Stimulated activated CD8-positive, alpha-beta memory T cell treated with anti-CD3 and anti-CD28 coated beads, Interleukin-12 subunit alpha, Interleukin-12 subunit beta, amount 100 ng/mL, for 4 hours (primary cell): ENCODE measurements at places on chromosomes 13 and 19.

- no peak for DNase-seq
Measured at GRCh38 chr13:92122186-92122853, 723.9 kb downstream of the GPC5 start.

GRCh38 chr13:109101550-109102144 lies 472.2 kb downstream of the MYO16 start:
- DNase-seq = no peak

GRCh38 chr19:54257116-54257480 lies at the start of gene LILRB5:
Gene LILRB5, minus strand, starts transcription at chr19:54257273. Its CDS starts 80 bp downstream, at chr19:54257193.
- DNase-seq = no peak

DNA sequence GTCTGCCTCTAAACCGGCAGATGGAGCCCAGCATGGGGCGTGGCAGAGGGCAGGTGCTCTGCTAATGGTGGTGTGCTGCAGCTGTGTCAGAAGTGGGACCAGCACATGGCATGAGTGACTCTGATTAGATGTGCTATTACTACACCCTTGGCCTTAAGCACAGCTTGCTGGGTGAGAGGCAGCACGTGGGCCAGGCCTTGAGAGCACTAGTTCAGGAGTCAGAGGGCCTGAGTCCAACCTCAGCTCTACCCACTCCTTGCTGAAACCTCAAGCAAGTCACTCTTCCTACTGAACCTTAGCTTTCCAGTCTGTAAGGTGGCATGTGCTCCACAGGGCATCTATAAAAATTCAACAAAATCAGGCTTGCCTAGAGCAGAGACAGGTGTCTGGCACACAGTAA lies 22.7 kb downstream of the AKT2 start:
- no peak for DNase-seq

DNA sequence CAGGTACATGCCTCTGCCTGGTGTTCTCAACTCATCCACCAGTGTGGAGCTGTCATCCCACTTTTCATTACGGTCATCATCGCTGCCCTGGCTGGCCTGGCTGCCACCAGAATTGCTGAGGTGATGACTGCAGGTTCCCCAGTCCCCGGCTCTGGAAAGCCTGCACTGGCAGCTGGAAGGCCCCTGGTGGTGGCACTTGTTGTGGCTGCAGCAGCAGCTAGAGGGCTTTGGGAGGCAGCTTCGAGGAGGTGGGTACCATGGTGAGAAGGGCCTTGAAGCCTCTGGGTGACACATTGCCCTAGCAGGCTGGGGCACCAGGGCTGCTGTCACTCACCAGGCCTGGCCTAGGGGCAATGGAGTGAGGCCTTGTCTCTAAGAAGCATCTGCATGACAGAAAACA lies 25.3 kb upstream of the ZNF14 start:
- no peak for DNase-seq

DNA sequence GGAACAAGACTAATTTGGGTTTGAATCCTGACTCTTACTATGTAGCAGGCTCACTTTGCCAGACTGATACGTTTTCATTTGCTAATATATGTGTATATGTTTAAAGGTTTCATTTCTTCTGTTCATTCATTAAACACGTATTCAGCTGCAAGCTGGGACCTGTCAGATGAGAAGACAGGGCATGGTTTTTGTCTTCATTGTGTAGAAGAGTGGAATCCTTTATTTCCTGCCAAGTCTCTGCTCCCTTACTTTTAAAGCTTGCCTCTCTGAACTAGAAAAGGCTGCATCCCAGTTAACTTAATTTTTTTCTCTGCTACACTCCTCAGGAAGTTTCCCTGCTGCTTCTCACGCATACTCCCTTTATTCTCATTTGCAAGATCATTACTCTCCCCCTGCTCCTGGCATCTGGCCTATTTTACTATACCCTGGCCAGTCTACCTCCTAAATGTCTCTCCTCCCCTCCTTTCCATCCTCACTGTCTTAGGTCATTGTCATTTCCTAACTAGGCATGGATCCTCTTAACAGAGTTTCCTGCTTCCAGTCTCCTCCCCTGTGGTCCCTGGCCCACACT lies 141.0 kb upstream of the TMTC4 start:
- DNase-seq = no peak

- DNase-seq = no peak
Measured at GRCh38 chr13:79407349-79407979, 1.4 kb upstream of the RBM26 start.

- DNase-seq = no peak
Measured at GRCh38 chr19:51546107-51546649, 14.7 kb upstream of the SIGLEC6 start.

- no peak for DNase-seq
Measured at GRCh38 chr13:114261328-114261965, 20.0 kb upstream of the UPF3A start.

DNA sequence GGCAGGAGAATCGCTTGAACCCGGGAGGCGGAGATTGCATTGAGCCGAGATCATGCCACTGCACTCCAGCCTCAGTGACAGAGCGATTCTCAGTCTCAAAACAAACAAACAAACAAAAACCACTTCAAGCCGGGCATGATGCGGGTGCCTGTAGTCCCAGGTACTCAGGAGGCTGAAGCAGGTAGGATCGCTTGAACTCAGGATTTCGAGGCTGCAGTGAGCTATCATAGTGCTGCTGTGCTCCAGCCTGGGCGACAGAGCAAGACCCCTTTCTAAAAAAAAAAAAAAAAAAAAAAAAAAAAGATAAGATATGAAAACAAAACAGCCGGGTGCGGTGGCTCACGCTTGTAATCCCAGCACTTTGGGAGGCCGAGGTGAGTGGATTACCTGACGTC lies 12.9 kb downstream of the PPP1R14A start:
- no peak for DNase-seq

DNA sequence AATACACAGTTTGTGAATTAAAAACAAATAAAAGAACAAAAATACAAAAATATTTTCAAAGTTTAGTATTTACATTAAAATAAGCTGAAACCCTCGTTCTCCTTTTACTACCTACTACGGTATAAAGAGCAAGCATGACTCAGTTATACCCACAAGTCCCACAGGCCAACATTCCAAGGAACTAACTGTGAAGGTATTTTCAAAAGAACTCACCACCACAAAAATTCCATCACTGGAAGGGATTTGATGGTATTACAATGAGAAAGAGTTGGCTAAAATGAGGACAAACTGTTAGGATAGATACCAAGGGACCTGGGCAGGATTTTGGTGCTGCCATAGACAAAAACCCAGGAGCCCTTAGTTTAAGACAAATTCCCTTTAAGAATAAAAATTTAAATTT lies 122.7 kb downstream of the TBC1D4 start:
- no peak for DNase-seq

DNA sequence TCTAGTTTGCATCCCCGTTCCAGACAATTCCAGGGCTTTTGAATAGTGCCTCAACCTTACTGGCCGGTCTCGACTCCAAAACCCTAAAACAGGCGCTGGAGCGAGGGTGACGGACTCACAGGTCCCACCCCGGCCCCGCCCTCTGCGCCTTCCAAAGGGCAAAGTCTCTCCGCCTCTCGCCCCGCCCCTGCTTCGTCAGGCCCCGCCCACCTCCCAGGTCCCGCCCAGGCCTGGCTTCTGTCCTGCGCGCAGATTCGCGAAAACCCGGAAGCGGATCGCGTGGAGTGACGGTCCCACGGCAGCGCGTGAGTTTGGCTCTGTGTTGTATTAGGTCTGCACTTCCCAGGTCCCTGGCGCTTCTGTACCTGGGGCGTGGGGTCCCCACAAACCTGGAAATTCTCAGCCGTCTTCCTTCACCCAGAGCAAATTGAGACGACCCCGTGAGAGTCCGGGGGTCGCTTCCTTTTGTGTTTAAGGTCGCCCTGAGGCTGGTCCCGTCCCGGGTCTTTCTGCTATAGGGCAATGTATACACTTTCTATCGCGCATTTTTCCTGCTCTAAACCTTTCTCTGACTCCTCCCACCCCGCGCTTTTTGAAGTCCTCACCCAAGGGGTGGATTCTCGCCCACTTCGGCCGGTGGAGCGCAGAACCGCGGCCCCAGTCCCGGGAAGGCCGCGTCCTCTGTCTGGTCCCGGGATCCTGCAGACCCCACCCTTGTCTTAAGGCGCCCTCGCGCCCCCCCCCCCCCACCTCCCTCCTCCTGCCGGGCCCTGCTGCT lies at the start of gene ZNF813:
Gene ZNF813 (plus strand): TSS at position 249 of the 778 bp plus-strand sequence. CDS start 16,090 bp downstream, outside the sequence.
- peak; percentile 95 for DNase-seq

DNA sequence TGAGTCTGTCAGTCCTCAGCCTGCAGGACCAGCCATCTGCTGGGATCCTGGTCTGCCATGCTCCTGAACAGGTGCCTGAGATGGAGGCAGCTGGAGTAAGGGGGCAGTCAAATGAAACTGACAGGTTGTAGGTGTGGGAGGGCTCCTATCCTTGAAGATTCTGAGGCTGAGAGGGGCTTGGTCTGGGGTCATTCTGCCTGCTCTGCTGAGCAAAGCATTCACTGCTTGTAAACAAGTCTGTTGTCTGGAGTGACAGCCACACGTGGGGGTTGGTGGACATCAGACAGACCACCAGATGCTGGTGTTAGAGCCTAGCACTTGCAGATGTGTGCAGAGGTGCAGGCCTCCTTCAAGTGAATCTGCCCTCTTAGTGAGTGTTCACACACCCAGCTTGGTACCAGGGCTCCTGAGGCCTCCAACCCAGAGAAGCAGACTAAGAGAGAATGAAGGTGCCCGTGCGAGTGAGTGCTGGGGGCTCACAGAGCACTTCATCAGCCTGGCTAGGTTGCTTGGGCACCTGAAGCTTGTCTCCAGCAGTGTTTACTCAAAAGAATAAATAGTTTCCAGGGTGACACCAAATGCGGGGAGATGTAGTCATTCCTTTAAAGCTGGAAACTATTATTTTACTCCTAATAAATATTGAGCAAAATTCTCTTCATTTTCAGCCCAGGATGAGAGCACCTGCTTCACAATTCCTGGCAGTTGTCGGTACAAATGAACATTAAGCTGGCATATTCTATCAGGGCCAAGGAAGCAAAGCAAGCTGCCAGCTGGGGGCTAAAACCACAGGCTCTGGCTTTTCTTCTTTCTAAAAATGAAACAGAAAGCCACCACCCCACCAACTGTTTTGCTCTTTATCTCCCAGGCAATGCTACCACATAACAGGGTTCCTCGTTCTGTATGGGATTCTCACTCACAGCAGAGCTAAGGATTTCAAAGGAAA lies 82.3 kb downstream of the RNASEH2B start:
- no peak for DNase-seq

- no peak for DNase-seq
Measured at GRCh38 chr19:2060884-2061494, 9.9 kb upstream of the MKNK2 start.

DNA sequence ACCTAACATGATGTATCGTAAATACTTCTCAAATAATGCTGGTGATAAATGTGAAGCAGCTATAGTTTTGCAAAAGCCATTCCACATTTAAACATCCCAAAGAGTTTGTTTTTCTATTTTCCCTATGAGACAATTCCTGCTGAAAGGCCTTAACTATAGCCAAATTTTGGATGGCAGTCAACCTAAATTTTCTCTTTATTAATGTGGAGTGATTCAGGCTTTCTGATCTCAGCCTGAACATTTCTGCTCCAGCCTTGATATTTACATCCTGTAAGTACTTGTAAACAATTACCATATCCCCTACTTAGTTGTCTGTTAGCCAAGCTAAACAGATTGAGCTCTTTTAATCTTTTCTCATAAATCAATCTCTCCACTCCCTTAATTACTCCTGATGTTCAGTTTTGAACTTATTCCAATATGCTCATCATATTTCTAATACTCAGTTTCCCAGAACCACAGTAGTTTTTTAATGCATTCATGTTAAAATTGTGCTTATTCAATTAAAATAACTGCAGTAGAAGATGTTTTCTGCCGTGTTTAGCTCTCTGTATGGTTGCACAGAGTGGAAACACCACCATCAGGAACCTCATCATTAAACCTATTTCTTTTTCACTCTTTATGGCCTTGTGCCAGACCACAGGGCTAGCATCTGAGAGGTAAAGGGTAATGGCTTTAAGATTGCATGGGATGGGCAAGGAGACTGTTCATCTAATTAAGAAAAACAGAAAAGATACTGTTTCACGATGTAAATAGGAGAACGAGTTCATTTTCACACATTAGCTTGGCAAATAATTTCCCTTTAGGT lies 1235.2 kb upstream of the SLC10A2 start:
- no peak for DNase-seq

GRCh38 chr13:55815458-55816033 lies 1325.2 kb upstream of the PRR20A start:
- DNase-seq = no peak

GRCh38 chr13:93859716-93860115 lies 619.8 kb downstream of the DCT start:
- DNase-seq = no peak

GRCh38 chr13:51663973-51664957 lies 80.0 kb downstream of the WDFY2 start:
- no peak for DNase-seq

DNA sequence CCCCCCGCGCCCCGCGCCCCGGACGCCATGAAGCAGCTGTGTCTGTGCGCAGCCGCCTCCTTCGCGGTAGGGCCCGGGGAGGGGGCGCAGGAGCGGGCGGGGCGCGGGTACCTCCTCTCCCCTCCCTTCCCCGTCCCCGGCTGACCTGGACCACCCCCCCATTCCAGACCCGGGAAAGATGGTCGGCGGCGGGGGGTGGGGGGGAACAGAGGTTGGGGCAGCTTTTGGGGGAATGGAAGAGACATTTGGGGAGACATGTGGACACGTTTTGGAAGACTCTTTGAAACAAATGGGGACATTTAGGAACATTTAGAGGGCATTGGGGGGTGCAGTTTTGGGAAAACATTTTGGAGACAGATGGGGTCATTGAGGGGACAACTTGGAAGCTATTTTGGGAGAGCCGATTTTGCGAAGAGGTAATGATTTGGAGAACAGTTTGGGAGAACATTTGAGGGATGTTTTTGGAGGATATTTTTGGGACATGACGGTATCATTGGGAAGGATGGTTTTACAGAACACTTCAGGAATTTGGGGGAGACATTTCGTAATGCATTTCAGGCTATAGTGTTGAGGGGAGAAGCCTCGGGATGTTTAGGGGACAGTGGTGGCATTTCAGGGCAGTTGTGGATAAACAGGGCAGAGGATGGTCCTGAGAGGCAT lies 16.1 kb downstream of the ANKRD24 start:
- no peak for DNase-seq

DNA sequence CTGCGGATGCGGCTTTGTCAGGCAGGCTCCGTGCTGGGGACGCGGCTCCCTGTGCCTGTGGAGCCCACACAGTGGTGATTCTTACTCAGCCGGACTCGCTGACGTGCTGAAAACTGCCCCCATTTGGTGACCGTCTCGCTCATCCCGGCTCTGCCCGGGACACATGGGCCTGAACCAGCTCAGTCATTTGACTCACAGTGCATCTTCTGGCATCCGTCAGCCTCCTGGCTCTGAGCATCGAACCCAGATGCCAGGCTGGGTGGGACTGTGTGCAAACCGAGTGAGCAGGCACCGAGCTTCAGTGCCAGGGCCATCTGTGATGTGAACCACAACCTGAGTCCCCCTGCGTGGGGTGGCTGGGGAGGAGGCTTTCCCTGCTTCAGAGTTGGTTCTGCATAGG lies 5.5 kb downstream of the GCDH start:
- DNase-seq = no peak

- DNase-seq = no peak
Measured at GRCh38 chr19:40281381-40282208, 3.5 kb downstream of the AKT2 start.

GRCh38 chr13:26686285-26686684 lies 74.3 kb downstream of the GPR12 start:
- DNase-seq = no peak

GRCh38 chr13:110696776-110697175 lies 9.1 kb downstream of the CARS2 start:
- no peak for DNase-seq

- no peak for DNase-seq
Measured at GRCh38 chr13:46578590-46578975, 25.6 kb downstream of the LRCH1 start.

GRCh38 chr19:46624958-46625661 lies at the start of gene PTGIR:
Gene PTGIR, minus strand, starts transcription at chr19:46625089. Its CDS starts 864 bp downstream, at chr19:46624225.
- no peak for DNase-seq

- no peak for DNase-seq
Measured at GRCh38 chr19:3403489-3404323, 37.3 kb downstream of the NFIC start.
